ENCODE measurements at places on chromosomes 16 and 17.
A peak's percentile ranks its signal among the peaks of the same experiment; 100 is the strongest.

- DNase-seq: no peak
Measured at GRCh38 chr16:55843105-55843395, 10.2 kb upstream of the CES1 start.

DNA sequence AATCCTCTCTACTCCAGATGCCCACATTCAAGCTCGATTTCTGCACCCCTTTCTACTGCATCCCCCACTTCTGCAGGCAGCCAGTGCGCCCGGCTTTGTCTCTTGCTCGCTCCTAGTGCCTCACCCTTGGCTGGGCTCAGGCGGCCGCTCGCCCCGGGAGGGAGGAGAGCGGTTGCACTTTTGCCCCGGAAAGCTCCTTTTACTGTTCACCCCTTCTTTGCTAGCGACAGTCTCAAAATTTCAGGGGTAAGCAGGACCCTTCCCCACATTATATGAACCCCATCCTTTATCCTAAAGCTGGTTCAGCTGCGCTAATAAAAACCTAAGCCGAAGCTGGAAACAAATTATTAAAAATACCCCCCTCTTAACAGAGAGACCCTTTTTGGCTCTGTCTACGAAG is 1.0 kb downstream of the HOXB5 start:
- no peak for DNase-seq

- no peak for DNase-seq
Measured at GRCh38 chr17:57924677-57925076, 30.5 kb downstream of the CUEDC1 start.

DNA sequence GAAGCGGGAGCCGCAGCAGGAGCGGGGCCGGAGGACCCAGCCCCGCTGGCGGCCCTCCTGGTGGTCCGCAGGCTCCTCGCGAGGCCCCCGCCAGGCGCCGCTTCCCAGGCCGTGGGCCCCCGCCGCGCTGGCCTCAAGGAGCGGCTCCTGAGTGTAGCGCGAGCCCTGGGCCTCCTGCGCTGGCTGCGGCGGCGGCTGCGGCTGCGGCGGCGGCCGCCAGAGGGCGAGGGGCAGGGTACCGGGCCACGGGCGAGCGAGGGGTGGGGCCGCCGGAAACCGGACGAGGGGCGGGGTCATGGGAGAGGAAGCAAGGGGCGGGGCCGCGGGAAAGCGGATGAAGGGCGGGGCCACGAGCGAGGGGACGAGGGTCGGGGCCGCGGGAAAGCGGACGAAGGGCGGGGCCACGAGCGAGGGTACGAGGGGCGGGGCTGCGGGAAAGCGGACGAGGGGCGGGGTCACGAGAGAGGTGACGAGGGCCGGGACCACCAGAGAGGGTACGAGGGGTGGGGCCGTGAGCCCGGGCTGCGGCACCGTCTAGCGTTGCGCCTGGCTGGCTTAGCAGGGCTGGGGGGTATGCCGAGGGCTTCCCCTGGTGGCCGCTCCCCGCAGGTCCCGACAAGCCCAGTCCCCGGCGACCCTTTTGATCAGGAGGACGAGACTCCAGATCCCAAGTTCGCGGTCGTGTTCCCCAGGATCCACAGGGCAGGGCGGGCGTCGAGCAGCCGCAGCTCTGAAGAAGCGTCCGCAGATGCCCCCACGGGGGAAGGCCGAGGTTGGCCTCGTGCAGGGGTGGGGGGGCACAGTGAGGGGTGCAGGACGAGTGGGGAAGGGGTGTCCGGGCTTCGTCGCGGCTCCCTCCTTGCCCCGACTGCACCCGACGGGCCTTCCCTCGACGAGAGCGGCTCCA is 1.7 kb downstream of the MYO15B start:
- DNase-seq: peak; percentile 98

- DNase-seq: no peak
Measured at GRCh38 chr17:57605675-57606105, 139.4 kb downstream of the CCDC182 start.

DNA sequence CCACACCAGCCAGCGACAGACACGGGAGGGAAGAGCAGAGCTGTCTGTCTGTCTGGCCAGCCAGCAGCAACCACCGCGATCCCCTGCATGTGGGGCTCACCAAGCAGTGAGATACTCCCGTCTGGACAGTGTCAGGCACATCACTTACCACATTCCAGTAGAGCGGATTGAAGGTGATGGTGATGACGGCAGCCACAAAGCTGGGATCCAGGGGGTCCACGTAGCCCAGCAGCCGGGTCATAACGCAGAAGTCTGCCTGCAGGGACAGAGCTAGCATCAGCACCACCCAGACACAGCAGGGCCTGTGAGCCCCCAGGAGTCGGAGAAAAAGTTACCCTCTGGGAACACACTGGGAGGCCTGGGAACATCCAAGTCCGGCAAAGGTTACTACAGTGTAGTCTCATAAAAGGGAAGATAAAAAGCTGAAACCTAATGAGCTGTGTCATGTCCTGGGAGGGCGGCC is 14.7 kb downstream of the PEMT start:
- DNase-seq: no peak

- no peak for DNase-seq
Measured at GRCh38 chr17:65438708-65439294, 122.6 kb downstream of the AXIN2 start.

DNA sequence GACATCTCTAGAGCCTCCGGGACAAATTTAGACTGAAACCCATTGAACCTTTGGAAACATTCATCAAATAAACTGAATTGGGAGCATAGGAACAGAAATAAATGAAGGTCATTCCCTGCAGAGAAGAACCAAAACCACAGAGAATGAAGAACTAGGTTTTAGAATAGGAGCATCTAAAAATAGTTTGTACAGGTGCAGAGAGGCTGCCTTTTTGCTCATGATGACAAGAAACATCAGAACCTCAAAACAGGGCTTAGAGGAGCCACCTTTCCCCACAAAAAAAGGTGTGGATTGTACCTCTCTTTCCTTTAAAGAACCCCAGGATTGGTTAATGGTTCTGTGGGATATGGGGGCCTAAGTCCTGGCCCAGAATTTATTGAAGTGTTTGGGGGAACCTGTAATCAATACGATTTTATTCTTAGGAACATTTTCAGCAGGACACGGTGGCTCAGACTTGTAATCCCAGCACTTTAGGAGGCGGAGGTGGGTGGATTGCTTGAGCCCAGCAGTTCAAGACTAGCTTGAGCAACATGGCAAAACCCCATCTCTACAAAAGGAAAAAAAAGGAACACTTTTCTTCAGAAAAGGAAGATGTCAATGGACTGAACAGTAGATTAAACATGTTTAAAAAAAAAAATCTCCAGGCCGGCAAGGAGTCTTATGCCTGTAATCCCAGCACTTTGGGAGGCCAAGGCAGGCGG is 37.7 kb upstream of the SLC47A1 start:
- no peak for DNase-seq

- DNase-seq: no peak
Measured at GRCh38 chr16:88634141-88634993, 4.0 kb upstream of the IL17C start.

DNA sequence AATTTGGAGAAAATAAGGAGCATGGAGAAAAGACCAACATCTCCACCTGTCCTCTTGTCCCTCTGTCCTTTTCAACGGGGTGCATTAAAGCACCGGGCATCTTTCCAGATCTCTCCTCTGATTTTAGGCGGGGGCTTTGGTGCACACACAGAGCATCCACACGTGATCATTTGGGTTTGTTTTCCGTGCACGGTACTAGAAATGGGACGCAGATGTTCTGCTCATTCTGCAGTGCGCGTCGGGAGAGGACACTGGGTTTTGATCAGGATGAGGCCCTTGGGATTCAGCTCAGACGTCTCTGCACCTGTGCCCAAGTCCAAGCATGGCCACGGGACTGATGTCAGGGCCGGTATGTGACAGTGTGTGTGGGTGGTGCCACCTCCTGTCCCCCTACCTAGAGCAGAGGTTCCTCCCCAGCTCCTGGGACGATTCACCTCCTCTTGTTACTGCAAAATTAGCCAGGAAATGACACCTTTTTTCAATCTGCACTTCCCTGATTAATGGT is 31.9 kb downstream of the PDIA2 start:
- DNase-seq: no peak

- no peak for DNase-seq
Measured at GRCh38 chr16:86679490-86679889, 101.1 kb downstream of the FOXL1 start.

DNA sequence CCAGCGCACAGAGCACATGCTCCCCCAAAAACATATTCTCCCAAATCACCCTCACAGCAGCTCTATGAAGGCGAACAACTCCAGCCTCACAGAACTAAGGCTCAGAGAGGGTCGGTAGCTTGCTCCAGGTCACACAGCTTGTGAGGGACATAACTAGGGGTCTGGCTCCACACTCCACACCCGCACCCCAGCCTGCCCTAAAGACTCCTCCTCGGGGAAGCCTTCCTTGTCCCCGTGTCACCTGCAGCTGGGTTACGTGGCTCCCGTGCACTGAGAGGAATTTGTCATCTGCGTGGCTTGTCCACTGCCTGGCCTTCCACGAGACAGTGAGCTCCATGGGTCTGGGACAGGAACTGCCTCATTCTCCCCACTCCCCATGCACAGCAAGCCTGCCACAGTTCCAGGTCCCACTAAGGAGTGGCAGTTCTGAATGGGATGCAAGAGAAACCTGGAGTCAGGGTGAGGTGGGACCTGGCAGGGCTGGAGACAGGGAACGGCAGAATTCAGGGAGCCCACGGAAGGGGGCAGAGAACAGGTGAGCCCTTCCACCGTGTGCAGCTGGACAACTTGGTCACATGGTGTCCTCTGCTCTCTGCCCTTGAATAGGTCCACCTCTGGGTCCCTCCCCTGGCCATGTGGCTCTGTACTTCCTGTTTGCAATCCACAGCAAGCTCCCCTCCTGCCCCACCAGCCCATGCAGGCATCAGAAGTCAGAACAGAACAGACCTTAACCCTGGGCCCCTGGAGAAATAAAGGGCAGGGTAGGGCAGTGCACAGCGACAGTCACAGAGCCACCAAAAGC is 27.4 kb downstream of the TNFRSF13B start:
- DNase-seq: no peak

GRCh38 chr16:86886651-86887050 is 308.3 kb downstream of the FOXL1 start:
- no peak for DNase-seq

- no peak for DNase-seq
Measured at GRCh38 chr17:65544672-65545071, 16.8 kb downstream of the AXIN2 start.

GRCh38 chr17:49388290-49388640 is 26.2 kb upstream of the ZNF652 start:
- no peak for DNase-seq

DNA sequence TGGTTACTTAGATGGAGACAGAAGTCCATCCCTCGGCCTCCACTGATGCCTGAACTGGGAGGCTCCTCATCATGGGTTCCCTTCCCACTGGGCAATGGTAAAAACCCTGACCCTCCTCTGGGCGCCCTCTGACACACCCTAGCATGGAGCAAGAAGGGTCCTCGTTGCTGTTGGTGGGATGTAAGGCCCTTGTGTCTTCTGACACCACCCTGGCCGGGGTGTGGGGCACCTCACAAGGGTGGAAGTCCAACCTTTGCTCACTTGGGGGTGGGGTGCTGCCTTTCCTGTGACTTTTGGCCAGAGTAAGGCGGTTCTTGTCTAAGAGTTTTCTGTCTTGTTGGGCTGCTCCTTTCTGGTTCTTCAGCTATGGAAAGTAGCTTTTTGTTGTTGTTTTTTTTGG is 28.7 kb downstream of the MPRIP start:
- no peak for DNase-seq

DNA sequence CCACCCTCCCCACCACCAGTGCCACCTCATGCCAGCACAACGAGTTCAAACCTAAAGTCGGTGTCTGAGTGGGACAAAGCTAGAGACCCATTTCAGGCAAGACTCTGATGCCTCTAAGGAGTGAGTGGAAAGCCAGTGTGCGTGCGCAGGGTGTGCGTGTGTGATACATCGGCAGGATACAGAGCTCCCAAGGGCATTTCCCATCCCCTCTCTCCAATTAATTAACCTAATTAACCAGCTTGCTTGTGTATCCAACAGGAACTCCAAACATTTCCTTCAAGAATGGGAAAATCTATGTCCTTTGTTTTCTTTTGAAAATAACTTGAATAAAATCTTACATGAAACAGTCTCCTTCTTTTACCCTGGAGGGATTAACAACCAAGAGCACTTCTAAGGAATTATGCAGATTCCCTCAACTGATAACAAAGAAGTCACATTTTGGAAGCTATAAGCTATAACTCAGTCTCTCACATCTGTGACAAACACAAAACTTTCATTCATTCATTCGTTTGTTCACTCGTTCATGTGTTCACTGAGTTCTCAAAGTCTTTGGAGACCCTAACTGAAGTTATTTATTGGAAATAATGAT is 9.9 kb downstream of the ATPAF2 start:
- DNase-seq: no peak

- DNase-seq: no peak
Measured at GRCh38 chr16:69402439-69402838, 16.6 kb upstream of the TERF2 start.

DNA sequence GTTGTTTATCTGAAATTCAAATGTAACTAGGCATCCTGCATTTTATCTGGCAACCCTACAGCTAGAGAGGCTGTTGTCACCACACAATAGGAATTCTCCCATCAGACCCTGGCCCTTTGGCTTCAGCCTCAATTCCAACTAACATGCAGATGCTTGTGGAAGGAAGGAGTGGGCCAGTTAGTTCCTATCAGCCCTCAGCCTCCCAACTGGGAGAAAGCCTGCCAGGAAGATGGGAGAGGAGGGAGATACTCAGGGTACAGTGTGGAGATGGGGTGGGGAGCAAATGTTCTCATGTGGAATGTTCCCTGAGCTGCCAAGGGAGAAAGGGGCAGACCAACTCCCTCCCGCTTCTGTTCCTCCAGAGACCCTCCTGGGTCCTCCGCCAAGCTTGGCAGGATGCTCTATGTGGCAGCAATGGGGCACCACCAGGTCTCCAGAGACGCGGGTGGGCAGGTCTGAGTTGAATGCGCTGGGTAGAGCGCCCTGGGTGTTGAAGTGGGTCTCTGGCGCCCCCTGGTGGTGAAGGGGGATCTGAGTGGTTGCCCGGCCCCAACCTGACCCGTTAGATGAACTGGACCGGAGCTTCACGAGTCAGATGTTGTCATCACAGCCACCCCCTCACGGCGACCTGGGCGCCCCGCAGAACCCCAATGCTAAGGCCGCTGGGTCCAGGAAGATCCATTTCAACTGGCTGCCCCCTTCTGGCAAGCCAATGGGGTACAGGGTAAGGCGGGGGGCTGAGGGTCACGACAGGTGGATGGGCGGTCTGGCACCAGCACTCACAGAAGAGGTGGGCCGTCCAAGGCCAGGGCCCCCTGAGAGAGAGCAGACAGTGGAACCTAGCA is 15.2 kb downstream of the GALK1 start:
- DNase-seq: peak; percentile 93
